ENCODE measurements at places on chromosomes 2 and 18.

DNA sequence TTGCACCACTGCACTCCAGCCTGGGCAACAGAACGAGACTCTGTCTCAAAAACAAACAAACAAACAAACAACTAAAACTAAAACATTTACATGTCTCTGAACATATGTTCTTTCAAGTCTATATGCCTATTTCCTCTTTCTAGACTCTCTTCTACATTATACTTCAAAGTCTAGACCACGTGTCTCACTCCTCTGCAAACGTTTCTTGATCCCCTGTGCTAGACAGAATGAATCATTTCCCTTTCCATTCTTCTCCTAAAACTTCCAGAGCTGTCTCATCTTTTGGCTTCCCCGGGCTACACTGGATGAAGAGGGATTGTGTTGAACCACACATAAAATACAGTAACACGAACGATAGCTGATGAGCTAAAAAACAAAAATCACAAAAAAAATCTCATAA, 67.1 kb downstream of the BAZ2B start:
- DNase-seq, result no peak

- DNase-seq, result no peak
These were observed 340.0 kb upstream of the MEX3C start for GRCh38 chr18:51537487-51537886.

- DNase-seq, result no peak
These were observed 122.9 kb downstream of the ZNF521 start for GRCh38 chr18:25229081-25229480.

DNA sequence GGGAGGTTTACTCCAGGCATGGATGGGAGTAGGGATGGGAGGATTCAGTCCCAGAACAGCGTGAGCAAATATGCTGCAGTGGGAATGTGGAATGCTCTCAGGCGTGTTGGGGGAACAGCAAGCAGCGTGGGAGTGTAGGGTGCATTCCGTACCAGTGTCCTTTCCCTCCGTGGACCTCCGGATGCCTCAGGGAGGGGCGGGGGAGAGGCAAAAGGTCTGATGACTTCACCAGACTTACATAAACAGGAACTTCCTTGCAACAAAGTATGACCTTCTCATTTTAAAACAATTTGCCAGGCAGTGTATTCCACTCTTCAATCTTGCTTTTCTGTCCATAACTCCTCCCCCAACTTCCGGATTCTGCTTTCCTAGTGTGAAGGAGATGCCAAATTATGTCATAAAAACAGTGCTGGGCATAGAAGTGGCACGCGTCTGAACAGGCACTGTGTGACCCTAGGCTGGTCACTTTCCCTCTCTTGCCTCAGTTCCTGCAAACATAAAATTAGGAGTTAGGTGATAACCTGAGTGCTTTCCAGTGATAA, 36.9 kb downstream of the RPL37A start:
- DNase-seq, result peak; percentile 74

- DNase-seq, result peak; percentile 95
These were observed at the start of gene GALM for GRCh38 chr2:38665854-38666555. TSS of gene GALM (plus strand) at chr2:38666114. CDS start at chr2:38666162, 48 bp downstream.

- no peak for DNase-seq
These were observed 12.7 kb upstream of the KCNK3 start for GRCh38 chr2:26679867-26680266.

- no peak for DNase-seq
These were observed 31.2 kb downstream of the GLS start for GRCh38 chr2:190911813-190912212.

DNA sequence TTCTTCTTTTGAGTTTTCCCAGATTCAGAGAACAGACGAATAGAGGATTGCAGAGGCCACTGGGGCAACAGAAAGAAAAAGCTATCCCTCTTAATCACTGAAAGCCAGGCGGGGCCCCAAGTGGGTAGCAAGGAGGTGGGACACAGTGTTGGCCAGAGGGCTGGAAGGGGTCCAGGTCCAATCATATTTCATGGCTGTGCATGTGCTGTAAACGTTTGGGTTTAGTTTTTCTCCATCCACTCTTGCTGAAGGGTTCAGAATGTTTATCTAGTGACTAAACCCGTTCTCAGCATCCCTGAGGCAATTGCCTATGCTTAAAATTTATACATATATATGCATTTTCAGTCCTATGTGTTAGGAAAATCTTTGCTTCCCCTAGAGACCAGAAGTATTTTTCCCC, 99.4 kb upstream of the EPHA4 start:
- DNase-seq, result peak; percentile 15

DNA sequence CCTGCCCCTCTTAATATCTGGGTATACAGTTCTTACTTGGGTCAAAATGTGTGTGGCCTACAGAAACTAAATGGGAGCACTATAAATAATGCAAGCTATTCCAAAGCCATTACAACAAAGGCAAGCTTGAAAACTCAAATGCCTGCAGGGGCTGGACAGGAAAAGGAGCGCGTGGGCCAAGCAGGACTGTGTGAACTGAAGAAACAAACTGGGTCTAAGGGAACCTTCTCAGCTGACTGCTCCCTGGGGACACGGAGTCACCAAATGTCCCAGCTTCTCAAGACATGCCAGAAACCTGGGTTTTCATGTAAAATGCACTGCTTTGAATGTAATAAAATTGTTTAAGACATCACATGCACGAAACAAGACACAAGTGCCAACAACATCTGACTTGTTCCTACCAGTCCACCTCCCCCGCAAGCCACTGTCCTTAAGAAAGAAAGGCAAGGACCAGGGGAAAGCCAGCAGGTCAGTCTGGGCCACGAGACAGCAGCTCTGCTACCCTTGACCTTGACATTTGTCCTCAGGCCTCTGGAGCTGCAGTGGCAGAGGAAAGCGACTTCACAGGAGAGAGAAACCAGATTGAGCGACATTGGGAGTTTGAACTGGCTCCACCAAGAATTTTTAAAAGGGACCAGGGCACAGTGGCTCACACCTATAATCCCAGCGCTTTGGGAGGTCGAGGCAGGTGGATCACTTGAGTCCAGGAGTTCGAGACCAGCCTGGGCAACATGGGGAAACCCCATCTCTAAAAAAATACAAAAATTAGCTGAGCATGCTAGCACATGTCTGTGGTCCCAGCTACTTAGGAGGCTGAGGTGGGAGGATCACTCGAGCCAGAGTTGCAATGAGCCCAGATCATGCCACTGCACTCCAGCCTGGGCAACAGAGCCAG, 89.7 kb upstream of the SH3BP4 start:
- DNase-seq, result no peak

DNA sequence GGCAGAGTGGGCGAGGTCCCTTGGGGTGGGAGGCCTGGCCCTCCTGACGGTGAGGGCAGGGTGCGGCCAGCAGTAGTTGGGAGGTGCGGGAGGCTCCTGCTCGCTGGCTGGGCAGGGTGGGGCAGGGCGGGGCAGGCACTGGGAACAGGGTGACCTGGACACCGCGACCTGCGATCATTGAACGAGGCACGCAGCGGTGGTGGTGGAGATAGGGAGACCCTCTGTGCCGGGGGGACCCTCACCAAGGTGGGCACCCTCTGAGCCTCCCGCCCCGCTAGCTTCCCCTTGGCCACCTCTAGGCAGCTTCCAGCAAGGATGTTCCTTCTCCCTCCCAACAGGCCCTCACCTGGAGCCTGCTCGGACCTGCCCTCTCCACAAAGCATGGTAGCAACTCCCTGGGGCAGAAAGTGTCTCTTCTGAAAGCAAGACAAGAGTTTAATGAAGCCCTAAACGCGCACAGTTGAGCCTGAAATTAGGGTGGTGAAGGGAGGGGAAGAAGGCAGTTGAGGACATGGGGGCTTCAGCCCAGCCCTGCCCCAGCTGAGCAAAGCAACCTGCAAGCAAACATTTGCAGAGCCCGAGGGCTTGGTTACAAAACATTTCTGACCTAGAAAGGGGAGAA, 15.4 kb upstream of the FOSL2 start:
- DNase-seq, result no peak

All from HTR-8/SVneo (cell line).